HT1080 (cell line): ENCODE measurements at places on chromosomes 5 and 9. TPM values are rescaled to one million over a fixed set of nuclear protein-coding genes. Genes with fewer than 3 reads are reported as not detected.

- no peak for DNase-seq
Measured at GRCh38 chr9:132157347-132158116, 4.3 kb upstream of the NTNG2 start.

DNA sequence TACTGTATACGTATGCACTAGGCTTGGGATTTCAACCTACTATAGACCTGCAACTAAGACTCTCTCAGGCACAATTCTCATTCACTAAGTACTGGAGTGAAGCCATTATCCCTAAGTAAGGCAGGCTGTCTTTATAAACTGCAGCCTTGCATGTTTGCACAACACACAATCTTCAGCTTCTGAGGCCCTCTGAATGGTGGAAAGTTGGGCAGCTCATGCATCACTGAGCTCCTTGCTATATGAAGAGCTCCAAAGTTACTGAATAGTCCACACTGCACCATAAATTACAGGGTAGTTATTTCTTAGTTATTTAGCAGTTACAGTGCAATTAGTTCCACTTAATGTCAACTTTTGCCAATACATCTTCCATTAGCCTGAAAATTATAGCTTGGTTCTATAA is 384.6 kb downstream of the BRINP1 start:
- DNase-seq = no peak

DNA sequence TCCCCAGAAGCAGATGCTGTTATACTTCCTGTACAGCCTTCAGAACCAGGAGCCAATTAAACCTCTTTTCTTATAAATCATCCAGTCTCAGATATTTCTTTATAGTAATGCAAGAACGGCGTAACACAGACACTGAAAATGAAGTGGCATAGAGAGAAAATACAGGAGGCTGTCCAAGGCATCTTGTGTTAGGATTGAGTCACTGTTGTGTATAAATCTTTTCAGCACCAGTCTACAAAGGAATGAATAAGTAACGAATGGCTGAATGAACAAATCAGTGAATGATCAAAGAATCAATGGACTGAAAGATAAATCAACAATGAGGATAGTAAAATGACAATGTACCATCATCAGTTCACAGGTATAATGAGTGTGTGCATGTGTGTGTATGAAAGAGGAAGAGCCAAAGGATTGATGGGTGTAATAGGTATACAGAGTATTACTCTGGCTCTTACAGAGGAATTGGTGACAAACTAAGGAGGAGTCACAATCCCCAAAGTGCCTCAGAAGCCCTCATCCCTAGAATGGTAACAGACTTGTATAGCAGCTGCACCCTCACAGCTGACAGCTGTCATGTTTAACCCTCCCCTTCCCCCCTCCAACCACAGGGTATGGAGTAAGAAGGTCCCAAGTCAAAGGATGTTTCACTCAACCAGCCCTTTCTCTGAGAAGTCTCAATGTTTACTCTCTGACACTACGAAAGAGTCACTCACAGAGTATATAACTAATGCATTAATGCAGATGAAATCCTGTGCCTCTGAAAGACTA is 29.8 kb upstream of the MIER3 start:
- DNase-seq = no peak

GRCh38 chr5:114857941-114858551 is 311.7 kb downstream of the TRIM36 start:
- DNase-seq = peak; percentile 78

DNA sequence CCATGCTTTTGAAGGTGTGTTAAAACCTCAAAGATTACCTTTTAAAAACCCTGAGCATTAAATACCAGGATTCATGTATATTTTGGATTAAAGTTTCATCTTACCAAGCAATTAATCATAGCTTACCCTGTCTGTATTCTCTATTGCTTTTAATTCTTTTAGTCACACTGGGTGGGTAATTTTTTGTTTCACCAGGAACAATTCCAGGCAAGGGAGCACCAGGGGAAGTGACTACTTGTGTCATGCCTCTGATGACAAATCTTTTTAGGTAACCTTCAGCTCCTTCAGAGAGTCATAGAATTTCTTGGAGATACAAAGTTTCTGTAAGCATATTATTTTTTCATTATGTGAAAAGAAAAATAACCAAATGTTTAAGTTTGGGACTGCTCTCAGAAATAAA is 33.4 kb upstream of the ANXA1 start:
- DNase-seq = peak; percentile 60

- DNase-seq = no peak
Measured at GRCh38 chr9:31807574-31808256, 576.7 kb upstream of the ACO1 start.

- no peak for DNase-seq
Measured at GRCh38 chr9:87267251-87268070, 230.2 kb upstream of the DAPK1 start.

- no peak for DNase-seq
Measured at GRCh38 chr9:97636903-97637302, 3.3 kb downstream of the NCBP1 start.

DNA sequence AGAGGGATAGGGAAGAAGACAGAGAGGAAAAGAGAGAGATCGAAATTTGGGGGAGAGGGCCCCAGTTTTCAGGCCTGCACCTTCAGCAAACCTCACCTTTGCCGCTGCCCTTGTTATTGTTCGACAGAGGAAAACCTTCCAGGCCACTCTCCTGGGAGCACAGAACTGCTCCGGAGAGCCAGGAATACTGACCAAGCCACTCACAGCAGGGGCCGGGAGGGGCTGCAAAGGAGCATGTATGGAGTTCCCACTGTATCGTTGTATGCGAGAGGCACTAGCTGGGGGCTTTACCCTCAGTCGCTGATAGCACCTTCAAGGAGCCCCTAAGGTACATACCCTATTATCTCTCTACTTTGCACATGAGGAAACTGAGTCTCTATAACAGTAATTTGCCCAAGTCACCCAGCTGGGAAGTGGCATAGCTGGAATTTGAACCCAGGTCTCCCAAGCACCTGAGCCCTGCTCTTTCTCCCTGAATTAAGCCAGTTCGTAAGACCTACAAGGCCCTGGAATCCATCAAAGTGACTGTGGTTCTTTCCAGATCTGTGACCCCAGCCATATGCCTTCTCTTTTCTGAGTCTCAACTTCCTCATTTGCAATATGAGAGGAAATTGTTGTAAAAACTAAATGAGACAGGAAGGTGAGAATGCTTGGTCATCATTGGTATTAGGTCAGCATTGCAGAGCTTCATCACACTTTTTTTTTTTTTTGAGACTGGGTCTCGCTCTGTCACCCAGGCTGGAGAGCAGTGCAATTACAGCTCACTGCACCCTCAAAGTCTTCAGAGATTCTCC is 21.0 kb upstream of the FOXE1 start:
- no peak for DNase-seq

DNA sequence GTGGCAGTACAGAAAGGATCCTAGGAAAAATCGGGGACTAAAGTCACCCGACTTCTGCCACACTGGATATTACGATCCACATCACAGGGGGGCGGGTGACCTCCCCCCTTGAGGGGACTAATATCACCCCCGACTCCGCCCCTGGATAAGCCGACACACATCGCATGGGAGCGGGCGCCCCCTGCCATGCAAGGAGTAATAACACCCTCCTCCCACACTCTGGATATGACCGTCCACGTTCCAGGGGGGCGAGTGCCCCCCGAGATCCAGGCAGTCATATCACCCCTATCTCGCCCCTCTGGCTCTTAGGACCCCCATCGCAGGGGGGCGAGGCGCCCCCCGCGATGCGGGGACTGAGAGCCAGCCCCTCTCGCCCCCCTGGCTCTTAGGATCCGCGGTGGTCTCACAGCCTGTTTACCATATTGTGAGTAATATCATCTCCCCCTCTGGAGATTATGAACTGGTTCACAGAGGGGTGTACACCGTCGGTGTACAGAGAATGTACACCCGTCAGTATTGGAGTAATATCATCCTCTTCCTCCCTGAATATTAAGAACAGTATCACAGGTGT is 423.0 kb downstream of the DIRAS2 start:
- DNase-seq = no peak

DNA sequence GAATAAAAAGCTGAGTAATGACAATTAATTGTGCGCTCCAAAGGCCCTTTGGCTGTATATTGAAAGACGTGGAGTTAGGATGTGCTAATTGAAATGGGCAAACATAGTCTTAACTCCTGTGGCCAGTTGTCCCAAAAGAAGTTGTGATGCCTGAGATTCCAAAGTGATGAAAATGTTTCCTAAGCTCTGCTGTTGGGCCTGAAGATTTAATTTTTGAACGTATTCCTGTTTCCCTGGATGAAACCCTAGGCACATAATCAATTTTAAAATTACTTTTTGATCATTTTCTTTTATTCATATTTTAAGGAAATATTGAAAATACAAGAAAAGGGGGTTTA is 87.9 kb downstream of the PRDM6 start:
- DNase-seq = no peak

DNA sequence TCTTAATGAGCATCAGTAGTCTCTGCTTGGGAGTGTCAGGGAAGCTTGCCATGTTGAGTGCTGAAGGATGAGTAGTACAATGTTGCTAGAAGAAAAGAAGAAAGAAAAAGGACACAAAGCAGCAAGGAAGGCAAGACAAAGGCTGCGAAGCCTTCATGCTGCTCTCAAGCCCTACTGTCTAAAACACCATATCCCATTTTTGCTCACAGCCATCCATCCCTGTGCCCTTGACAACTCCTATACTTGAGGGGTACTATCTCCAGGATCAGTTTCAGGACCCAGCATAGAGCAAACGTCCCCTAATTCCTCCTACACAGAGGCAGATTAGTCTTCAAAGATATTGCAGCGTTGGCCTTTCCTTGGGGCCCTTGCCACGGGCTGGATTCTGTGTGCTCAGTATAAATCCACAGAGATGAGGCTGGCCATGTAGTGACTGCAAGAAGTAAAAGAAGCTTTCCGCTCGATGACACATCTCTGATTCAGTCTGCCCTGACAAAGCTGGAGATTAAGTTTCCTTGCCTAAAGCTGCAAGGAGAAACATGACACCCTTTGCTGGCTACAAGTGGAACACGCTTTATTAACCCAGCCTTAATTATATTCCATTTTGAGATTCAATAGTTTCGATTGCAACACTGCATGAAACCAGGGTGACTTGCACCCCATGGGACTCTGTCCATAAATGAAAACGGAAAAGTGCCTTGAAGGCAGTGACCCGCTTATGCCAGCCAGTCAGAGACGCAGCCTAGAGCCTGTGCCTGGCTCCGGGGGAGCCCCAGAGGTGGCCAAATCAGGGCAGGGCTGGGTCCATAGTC is 304.6 kb downstream of the ACTL7B start:
- DNase-seq = peak; percentile 92

DNA sequence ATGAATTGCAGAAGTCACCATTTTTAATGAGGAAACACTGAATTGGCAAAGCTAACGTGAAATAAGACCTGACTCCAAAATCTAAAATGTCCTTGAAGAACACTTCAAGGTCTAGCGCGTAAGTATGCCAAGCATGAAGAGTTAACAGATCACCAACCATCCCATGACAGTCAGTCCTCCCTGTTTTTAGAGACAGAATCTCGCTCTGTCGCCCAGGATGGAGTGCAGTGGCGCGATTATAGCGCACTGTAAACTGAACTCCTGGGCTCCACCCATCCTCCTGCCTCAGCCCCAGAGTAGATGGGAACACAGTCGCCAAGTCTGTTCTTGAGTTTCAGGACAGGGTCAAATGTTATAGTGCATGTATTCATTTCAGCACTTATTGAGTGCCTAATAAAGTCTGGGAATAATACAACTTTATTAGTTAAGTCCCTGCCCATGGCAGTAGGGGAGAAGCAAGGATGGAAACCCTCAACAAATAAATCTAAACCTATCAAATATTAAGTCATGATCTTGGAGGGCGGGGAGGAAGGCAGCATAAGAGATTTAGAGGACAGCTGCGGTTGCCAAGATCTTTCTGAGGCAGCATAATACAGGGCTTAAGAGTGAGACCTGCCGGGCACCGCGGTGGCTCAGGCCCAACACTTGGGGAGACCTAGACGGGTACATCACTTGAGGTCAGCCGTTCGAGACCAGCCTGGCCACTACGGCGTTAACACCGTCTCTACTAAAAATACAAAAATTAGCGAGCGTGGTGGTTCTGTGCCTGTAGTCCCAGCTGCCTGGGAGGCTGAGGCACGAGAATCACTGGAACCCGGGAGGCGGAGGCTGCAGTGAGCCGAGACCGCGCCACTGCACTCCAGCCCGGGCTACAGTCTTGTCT is 1.1 kb downstream of the ATPSCKMT start:
- DNase-seq = no peak

DNA sequence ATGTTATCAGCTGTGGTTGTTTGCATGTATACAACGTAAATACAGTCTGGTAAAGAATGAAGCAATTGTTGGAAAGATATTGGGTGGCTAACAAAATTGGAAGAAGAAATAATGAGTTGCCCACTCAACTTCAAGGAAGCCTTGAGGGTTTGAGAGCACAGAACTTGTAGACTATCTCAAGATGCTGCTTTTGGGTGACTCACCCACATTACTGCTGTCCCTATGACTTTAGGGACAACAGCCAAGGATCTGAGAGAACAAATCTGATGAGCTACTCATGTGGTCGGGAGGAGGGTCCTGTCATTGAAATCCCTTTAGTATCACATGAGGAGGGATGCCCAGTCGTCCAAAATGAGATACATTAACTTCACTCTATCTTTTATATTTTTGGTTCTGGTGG is 261.8 kb downstream of the GAS1 start:
- DNase-seq = no peak

MYOZ3 gene
- total RNA-seq = not detected in 2 replicates

GRCh38 chr5:25241981-25242380 is 597.2 kb upstream of the CDH10 start:
- DNase-seq = no peak

DNA sequence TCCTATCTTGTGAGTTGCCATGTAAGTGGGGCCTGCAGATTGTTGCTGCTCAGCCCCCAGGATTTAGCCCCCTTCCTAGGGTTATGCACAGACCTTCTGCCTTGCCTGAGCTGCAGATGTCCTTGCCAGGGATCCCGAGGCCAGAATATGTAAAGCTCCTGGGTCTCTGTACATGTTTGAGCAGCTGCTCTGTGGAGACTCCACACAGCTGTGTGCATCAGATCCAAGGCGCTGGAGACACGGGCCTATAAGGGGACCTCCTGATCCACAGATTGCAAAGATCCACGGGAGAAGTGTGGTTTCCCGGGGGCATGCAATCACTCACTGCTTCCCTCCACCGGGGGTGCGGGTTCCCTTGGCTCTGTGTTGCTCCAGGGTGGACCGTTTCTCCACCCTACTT is 28.9 kb downstream of the TAF11L14 start:
- no peak for DNase-seq

- DNase-seq = no peak
Measured at GRCh38 chr9:18228101-18228500, 245.9 kb upstream of the ADAMTSL1 start.

FOXD4L4 gene
- 0.14 and 0.70 TPM in 2 replicates for total RNA-seq

DNA sequence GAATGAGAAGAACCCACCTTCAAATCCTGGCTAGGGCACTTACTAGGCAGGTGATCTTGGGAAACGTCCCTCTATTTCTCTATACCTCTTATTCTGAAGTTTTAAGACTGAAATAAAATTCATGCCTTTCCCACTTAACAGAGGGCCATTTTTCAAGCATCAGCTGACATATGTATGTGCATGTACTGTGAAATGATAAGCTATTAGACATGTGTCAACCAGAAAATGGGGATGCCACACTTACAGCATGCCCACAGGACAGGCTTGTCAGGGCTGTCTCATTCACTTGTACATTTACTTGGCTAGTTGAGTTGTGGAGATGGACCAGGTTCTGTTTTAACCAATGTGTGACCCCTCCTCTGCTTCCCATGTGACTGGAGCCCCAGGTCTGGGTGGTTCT is 78.5 kb downstream of the C9orf152 start:
- DNase-seq = no peak
